ENCODE measurements at places on chromosomes 6 and 20. TPM values are rescaled to one million over a fixed set of nuclear protein-coding genes. Genes with fewer than 3 reads are reported as not detected.

DNA sequence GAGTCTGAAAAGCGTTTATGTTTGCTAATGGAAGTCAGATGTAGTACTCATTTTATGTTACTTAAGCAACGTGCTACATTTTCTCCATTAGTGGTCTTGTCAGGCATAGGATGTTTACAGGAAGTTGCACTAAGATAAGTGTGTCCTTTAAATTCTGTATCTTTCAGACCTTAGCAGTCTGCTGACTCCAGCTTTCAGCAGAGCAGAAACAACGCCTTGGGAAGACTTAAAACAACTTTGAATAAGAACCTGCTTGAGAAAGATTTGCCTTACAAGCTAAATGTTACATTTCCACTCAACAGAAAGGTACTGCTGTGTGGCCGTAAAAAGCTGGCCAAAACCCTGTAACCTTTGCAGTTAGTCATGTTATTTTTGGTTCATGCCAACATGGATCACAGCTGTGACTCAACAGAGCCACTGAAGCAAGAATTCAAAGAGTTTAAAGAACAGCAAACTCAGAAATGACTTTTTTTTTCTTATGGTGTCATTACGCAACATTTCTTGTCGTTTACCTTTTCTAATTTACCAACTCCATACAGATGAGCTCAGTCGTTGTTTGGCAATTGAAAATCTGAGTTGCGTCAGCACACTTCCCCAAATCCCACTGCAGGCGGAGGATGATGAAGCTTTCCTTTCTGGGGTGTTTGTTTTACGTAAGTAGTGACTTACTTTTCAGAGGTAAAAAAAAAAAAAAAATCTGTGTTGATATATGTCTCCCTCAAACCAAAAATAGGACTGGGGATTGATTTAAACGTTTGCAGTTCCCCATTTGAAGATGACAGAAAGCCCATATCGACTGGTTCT, 27.9 kb upstream of the BMP6 start:
- H3K27me3 ChIP-seq: no peaks in the 10 kb centered on the region
- no peaks in the 10 kb centered on the region for H3K36me3 ChIP-seq
- H3K4me1 ChIP-seq: peaks cover 4% of the 10 kb centered on the region
- H3K27ac ChIP-seq: peak overlapping the region; percentile 71
- DNase-seq: no peak

DNA sequence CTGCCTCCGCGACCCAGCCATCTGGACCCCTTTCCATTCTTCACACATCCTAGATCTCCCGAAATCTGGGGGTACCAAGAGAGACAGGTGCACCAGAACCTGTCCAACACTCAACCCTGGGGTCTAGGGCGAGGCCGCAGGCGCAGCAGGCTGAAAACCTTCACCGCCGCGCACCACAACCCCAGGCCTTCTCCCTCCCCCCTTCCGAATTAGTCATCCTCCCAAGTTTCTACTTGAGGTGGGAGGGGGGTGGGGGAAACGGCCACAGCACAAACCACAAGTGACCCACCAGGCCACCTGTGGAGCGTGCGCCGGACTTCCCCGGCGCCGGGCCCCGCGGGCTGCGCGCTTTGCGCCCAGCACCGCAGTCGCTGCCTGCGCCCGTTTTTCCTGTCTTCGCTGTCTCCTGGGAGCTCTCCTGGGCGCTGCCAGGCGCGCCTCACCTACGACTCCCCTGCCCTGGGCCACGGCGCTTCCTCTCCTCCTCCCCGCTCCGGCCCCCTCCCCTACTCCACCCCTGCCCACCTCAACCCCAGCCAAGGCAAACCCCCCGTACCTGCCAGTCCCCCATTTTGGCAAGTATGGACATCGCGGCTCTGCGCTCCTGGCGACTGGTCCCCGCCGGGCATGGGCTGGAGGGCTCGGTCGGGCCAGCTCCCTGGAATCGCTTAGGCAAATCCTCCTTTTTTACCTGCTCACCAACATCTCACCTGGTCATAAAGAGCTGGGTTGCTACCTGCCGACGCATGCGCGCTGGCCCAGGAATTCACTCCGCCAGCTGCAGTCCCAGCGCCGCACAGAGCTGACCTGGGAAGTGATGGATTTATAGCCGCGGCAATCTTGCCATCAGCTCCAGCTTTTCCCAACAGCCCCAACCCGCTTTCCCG, 4.2 kb upstream of the TFAP2A start:
- peaks cover 29% of the 10 kb centered on the region for H3K27me3 ChIP-seq
- H3K27ac ChIP-seq: no peak overlapping the region
- no peak overlapping the region for H3K4me3 ChIP-seq

GRCh38 chr6:156827382-156827781, 50.2 kb downstream of the ARID1B start:
- H3K27me3 ChIP-seq: no peaks in the 10 kb centered on the region
- no peak for DNase-seq
- H3K4me1 ChIP-seq: peaks cover 20% of the 10 kb centered on the region

DNA sequence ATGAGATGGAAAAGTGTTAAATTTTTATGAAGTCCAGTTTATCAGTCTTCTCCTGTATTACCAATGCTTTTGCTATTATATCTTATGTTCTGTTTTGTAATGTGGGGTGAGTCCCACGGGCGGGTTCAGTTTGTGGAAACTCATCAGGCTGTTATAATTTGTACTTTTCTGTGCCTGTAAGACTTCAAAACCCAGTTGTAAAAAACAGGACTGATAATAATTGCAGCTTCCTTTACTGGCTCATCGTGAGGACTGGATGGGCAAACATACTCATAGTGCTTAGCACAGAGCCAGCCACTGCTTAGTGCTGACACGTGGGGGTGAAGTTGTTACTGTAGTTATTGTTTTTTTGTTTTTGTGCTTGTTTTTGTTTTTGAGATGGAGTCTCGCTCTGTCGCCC, 45.6 kb downstream of the TGM2 start:
- H3K4me1 ChIP-seq: no peaks in the 10 kb centered on the region
- no peak for DNase-seq
- no peaks in the 10 kb centered on the region for H3K36me3 ChIP-seq
- H3K4me3 ChIP-seq: no peak overlapping the region
- no peaks in the 10 kb centered on the region for H3K27me3 ChIP-seq

DNA sequence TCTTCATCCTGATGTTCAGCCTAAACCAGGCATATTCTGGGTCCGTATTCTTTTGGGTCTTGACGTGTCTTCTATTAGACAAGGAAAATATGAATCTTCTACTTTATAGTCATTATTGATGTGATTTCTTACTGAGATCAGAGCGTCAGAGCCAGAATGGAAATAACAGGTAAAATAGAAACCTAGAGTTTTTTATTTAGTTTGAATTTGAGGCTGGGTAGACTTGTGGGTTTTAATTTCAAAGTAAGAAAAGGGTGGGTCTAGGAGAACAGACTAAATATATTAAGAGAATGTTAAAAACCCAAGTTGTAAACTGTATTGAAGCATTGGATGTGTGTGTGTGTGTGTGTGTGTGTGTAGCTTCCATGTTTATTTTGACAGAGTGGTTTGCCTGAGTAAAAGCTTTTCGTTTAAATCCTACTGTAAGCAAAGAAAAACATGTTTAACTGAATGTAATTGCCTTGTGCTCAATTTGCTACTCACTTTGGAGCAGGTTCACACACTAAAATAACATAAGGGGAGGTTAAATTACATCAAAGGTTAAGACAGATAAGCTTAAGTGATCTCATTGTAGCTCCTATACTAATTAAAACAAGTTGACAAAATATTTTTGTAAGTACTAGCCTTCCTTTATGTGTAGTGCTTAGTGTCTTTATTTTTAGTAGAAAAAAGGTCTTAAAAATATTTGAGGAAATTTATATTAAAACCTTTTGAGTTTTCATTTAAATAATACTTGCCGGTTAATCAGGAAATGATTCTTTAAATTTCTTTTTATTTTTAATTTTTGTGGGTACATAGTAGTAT, 17.4 kb downstream of the HECA start:
- no peak overlapping the region for H3K27ac ChIP-seq
- peaks cover 3% of the 10 kb centered on the region for H3K36me3 ChIP-seq
- no peak for DNase-seq
- no peak overlapping the region for H3K4me3 ChIP-seq
- peaks cover 18% of the 10 kb centered on the region for H3K4me1 ChIP-seq

DNA sequence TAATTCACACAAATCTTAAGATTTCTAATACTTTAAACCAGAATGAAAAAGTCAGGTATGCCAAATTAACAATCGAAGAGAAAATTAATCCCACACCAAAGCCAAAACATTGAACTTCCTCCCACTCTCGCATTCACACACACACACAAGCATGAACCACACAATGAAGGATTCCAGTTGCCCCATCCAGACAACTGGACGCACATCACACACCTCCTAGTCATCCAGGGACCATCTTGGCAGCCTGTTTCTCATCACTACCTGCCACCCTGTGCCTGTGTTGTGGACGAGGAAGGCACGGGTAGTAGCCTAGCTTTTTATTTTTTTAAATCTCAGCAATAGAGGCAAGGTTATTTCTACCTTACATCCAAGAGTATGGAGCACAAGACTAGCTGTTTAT, 15.2 kb downstream of the B4GALT5 start:
- no peaks in the 10 kb centered on the region for H3K27me3 ChIP-seq
- no peak overlapping the region for H3K4me3 ChIP-seq
- H3K36me3 ChIP-seq: peaks cover 1% of the 10 kb centered on the region
- H3K27ac ChIP-seq: no peak overlapping the region
- H3K4me1 ChIP-seq: peaks cover 48% of the 10 kb centered on the region

DNA sequence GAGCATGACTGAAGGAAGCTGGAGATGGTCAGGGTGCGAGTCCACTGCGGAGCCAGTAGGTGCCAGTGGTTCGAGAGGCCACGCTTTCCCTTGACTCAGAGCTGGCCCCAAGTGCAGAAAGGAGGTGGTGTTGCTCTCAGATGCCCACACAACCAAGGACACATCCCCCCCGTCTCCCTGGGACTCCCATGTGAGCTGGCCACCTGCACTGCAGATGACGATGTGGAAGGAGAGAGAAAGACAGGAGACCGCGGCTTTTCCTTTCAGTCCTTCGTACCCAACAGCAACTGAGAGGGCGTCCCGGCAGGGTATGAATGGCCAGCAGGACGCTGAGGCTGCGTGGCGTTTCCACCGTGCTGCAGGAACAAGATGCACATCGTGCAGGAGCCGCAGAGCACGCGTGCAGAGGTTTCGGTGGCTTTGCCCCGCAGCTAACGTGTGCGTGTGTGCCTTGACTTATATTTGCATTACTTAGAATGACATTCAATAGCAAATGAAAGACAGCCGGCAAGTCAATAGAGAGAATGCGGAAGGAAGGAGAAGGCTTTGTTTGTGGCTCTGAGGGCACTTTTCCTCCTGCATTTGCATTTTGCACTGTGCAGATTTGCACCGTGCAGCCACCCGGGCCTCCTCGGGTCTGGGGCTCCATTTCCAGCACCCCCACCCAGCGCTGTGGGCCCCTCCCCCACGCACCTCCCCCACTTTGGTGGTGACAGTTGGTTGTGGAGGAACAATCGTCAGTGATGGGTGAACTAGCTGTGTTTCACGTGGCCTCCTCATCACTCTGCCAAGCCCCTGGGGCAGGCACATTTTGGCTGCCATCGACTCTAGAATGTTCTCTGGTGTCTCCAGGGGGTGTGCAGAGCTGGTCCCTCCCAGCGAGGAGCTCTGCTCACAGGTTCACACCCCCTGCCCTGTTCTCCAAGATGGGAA, 26.4 kb upstream of the BHLHE23 start:
- no peak overlapping the region for H3K27ac ChIP-seq
- no peak for DNase-seq
- H3K36me3 ChIP-seq: no peaks in the 10 kb centered on the region
- peaks cover 3% of the 10 kb centered on the region for H3K4me1 ChIP-seq
- H3K27me3 ChIP-seq: peaks cover 4% of the 10 kb centered on the region

DNA sequence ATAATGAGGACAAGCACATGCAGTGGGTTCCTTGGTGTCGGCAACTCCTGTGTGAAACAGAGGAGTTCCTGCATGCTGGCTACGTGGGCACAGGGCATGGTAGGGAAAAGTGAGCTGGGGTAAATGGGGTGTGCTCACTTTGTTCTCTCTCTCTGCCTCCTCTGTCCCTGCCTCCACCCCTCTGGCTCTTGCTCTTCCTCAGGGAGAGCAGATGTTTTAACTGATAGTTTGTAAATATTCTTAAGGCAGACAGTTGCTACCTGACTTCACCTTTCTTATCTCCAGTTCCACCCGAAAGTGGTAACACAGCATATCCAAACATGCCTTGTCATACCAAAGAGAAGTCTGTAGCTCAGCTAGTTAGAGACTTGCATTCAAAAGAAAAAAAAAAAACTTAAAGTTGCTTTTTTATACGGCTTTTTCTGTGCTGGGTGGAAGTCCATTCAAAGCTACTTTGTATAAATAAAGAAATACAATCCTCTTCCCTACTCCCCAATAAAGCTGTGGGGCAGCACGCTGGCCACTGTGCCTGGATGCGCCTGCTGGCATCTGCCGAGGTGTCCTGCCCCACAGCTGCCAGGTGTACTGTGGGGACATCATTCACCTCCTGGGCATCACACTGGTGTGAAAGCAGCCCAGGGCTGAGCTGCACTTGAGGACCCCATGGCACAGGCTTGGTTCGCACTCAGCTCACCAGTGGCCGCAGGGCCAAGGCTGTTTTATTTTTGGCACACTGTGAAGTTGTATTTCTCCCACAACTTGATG, 93.6 kb downstream of the FOXC1 start:
- no peak for DNase-seq
- no peaks in the 10 kb centered on the region for H3K27me3 ChIP-seq
- H3K27ac ChIP-seq: no peak overlapping the region
- no peak overlapping the region for H3K4me3 ChIP-seq
- H3K4me1 ChIP-seq: no peaks in the 10 kb centered on the region

- no peak for DNase-seq
- no peaks in the 10 kb centered on the region for H3K4me1 ChIP-seq
- H3K36me3 ChIP-seq: no peaks in the 10 kb centered on the region
- H3K27me3 ChIP-seq: no peaks in the 10 kb centered on the region
- H3K27ac ChIP-seq: no peak overlapping the region
- H3K4me3 ChIP-seq: no peak overlapping the region
These were observed 47.6 kb downstream of the AGPAT4 start for GRCh38 chr6:161226009-161226964.

GRCh38 chr6:138815797-138816528, 20.1 kb downstream of the ECT2L start:
- H3K27me3 ChIP-seq: no peaks in the 10 kb centered on the region
- DNase-seq: no peak
- no peaks in the 10 kb centered on the region for H3K36me3 ChIP-seq

DNA sequence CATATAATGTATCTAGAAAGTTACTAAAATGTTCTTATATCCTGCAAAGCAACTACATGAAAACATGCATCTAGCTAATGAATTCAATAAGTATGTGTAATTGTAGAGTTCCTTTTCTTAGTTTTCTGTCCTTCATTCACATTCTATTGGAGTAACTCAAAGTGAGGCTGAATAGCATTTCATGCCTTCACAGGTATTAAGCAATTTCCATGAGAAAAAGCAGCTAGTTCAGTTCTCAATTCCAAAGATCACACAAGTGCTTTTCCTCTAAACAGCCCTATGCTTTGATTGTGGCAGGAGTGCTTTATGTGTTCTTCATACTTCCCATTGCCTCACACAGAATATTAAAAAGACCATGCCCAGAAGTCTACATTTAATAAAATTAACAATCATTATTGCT, 274.9 kb downstream of the RFPL4B start:
- H3K4me3 ChIP-seq: no peak overlapping the region
- H3K27me3 ChIP-seq: peaks cover 2% of the 10 kb centered on the region
- no peaks in the 10 kb centered on the region for H3K4me1 ChIP-seq
- no peak for DNase-seq
- H3K27ac ChIP-seq: no peak overlapping the region

GRCh38 chr20:58026361-58026760, 202.1 kb downstream of the ANKRD60 start:
- no peaks in the 10 kb centered on the region for H3K4me1 ChIP-seq
- H3K4me3 ChIP-seq: no peak overlapping the region
- H3K27me3 ChIP-seq: no peaks in the 10 kb centered on the region
- H3K27ac ChIP-seq: no peak overlapping the region
- H3K36me3 ChIP-seq: no peaks in the 10 kb centered on the region

Gene GSTA2
- total RNA-seq: 2.0 TPM
